ENCODE measurements at places on chromosomes 11 and 22.

DNA sequence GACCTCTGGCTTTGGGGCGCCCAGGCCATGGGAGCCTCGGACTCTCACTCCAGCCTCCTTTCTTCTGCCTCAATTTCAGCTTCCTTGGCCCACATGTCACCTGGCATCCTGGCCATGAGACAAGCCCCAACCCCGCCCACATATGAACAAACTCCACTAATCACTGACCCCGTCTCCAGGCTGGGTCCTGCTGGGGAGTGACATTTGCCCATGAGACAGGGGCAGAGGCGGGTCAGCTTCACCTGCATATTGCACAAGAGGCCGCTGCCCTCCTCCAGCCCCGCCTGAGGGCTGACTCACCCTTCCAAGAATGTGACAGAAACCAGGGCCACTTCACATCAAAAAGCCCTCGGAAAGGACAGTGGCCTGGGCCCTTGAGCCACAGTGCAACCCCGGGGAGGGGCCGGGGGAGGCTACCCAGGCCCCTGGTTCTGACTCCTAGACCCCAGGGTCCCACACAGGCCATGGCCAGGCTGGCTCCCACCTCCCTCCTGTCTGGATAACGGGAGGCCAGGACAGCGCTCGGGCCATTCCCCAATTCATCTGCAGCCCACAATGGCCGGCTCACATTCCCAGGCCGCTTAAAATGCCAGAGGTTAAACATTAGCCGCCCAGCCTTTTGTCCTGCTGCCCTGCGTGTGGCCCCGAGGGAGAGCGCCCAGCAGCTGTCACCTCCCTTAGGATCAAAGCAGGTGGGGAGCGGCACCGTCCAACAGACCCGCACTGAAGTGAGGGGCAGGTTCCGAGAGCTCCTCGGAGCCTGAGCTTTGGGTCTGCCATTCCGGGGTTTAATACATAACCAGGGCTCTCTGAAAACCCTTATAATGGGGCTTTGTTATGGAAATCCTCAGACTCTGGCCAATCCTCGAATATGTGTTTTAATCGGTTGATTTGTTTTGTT lies 42.3 kb downstream of the TRMU start:
- no peak overlapping the region for H3K27ac ChIP-seq
- no peaks in the 10 kb centered on the region for H3K27me3 ChIP-seq
- no peaks in the 10 kb centered on the region for H3K4me1 ChIP-seq
- no peak for DNase-seq
- no peaks in the 10 kb centered on the region for H3K36me3 ChIP-seq

DNA sequence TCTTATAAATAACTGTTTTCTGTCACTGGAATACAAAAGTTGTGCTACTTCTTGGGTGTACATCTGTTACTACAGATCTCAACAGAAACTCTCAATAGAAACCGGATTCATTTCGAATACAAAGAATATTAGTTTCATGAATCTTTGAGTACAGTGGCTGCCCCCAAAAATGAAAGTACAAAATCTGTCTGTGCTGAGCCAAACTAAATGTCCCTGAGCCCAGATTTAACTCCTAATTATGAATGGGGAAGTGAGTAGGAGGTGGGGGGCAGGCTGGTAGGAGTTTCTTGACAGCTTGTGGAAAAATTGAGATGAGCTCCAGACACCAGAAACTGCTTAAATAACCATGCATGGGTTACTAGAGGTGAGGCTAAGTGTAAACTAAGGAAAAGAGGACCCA lies 41.6 kb downstream of the PITPNB start:
- no peaks in the 10 kb centered on the region for H3K4me1 ChIP-seq
- no peak overlapping the region for H3K4me3 ChIP-seq
- no peaks in the 10 kb centered on the region for H3K36me3 ChIP-seq
- DNase-seq = no peak
- no peak overlapping the region for H3K27ac ChIP-seq
- no peaks in the 10 kb centered on the region for H3K27me3 ChIP-seq

- no peaks in the 10 kb centered on the region for H3K4me1 ChIP-seq
- DNase-seq = no peak
- H3K4me3 ChIP-seq = no peak overlapping the region
- no peaks in the 10 kb centered on the region for H3K36me3 ChIP-seq
- H3K27me3 ChIP-seq = no peaks in the 10 kb centered on the region
These were observed 84.9 kb downstream of the ATXN10 start for GRCh38 chr22:45756558-45756957.

- no peak overlapping the region for H3K27ac ChIP-seq
- no peaks in the 10 kb centered on the region for H3K4me1 ChIP-seq
- H3K27me3 ChIP-seq = no peaks in the 10 kb centered on the region
- DNase-seq = no peak
These were observed 1051.1 kb downstream of the NTM start for GRCh38 chr11:132421555-132421954.

DNA sequence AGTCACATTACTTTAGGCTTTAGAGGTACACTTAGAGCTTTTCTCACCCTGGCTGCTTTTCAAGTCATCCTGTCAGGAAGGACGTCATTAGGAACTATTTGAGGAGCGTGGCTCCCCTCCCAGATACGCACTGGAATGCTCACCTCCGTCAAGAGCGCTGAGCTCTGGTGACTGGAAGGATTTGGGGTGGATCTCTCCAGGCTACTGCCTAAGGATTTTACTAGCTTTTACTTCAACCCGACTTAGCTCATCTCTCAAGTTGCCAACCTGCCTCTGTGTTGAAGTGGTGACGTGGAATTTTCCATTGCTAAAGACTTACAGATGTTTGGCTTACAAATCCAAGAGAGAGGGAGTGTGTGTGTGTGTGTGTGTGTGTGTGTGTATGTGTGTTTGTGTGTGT lies 355.3 kb upstream of the CCDC90B start:
- peak overlapping the region; percentile 56 for H3K27ac ChIP-seq
- no peaks in the 10 kb centered on the region for H3K4me1 ChIP-seq
- no peaks in the 10 kb centered on the region for H3K36me3 ChIP-seq
- no peaks in the 10 kb centered on the region for H3K27me3 ChIP-seq
- DNase-seq = peak; percentile 66
- no peak overlapping the region for H3K4me3 ChIP-seq

GRCh38 chr11:108825381-108825780 lies 160.5 kb downstream of the DDX10 start:
- H3K36me3 ChIP-seq = no peaks in the 10 kb centered on the region
- H3K4me1 ChIP-seq = no peaks in the 10 kb centered on the region
- H3K27ac ChIP-seq = no peak overlapping the region
- H3K27me3 ChIP-seq = no peaks in the 10 kb centered on the region
- no peak overlapping the region for H3K4me3 ChIP-seq

GRCh38 chr11:62245271-62245753 lies 3.3 kb downstream of the SCGB1D2 start:
- DNase-seq = no peak
- no peaks in the 10 kb centered on the region for H3K36me3 ChIP-seq
- H3K27me3 ChIP-seq = no peaks in the 10 kb centered on the region
- H3K4me3 ChIP-seq = no peak overlapping the region
- H3K4me1 ChIP-seq = no peaks in the 10 kb centered on the region

DNA sequence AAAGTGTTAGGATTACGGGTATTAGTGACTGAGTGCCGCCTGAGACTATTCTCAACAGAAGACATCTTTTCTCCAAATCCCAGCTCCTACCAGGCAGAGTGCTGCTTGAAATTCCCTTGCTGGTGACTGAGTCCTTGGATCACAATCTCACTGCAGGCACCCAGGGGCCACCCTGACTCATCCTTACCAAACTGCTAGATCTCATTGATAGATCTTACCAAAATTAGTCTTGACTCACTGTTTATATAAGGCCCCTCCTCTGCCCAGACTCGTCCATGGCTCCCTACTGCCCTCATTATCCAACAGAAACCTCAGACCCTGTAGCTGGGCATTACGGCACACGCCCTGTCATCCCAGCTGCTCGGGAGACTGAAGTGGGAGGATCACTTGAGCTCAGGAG lies 14.7 kb downstream of the TBC1D10A start:
- H3K4me1 ChIP-seq = peaks cover 33% of the 10 kb centered on the region
- DNase-seq = no peak
- H3K4me3 ChIP-seq = no peak overlapping the region
- H3K27me3 ChIP-seq = no peaks in the 10 kb centered on the region
- H3K27ac ChIP-seq = peak overlapping the region; percentile 85

DNA sequence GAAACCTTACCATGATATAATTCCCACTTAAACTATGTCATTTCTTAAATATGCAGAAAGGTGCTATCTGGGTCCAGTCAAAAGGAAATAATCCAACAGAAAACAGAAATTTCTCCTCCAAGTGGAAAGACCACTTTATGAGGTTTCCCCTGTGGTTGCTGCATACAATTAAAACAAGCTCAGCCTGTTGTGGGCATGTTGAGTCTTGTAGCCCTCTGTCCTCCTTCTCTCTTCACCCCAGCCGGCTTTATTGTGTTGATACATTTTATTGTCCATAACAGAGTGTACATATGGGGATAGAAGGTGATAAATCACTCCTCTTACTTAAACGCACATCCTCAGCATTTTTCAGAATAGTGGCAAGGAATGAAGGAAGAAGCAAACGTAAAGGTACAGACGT lies 126.0 kb upstream of the MTNR1B start:
- no peak for DNase-seq
- no peaks in the 10 kb centered on the region for H3K4me1 ChIP-seq
- H3K27me3 ChIP-seq = no peaks in the 10 kb centered on the region
- no peak overlapping the region for H3K4me3 ChIP-seq

Measured in uterus (tissue), 4 donors.